ENCODE measurements at places on chromosomes 7 and 10. TPM values are rescaled to one million over a fixed set of nuclear protein-coding genes. Genes with fewer than 3 reads are reported as not detected.

DNA sequence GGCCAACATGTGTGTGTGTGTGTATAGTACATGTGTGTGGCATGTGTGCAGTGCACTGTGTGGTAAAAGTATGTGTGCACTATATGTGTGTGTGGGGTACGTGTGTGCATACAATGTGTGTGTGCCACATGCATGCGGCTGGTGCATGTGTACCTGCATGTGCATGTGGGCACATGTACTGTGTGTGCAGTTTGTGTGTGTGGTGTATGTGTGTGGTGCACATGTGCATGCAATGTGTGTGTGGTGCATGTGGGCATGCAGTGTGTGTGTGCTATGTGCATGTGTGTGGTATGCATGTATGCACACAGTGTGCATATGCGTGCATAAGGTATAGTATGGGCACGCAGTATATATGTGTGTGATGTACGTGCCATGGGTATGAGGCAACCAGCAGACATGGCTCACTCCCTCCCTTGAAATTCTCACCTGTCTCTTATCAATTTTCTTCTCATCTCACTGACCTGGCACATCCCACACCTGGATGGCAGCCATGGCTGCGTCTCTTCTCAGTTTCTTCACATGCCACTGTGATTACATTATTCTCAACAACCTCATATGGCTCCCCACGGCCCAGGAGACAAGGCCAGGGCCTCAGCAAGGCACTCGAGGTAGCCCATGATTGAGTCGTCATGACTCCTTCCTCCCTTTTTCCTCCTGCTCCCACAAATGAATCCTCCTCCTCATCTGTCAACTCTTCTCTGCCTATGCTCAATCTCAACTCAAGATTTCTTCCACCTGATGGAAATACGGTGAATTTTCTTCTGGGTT is 57.0 kb downstream of the NUDCD3 start:
- no peaks in the 10 kb centered on the region for H3K4me1 ChIP-seq
- no peak overlapping the region for H3K27ac ChIP-seq
- H3K4me3 ChIP-seq: no peak overlapping the region

GRCh38 chr10:55002420-55002819 is 201.4 kb upstream of the PCDH15 start:
- H3K36me3 ChIP-seq: no peaks in the 10 kb centered on the region
- no peak overlapping the region for H3K4me3 ChIP-seq
- H3K27ac ChIP-seq: no peak overlapping the region
- no peaks in the 10 kb centered on the region for H3K4me1 ChIP-seq

- H3K4me1 ChIP-seq: no peaks in the 10 kb centered on the region
- peaks cover 12% of the 10 kb centered on the region for H3K27me3 ChIP-seq
- no peaks in the 10 kb centered on the region for H3K36me3 ChIP-seq
- no peak overlapping the region for H3K4me3 ChIP-seq
- no peak overlapping the region for H3K27ac ChIP-seq
Measured at GRCh38 chr7:50190776-50191175, 97.7 kb upstream of the ZPBP start.

GRCh38 chr7:4951903-4952636 is 6.9 kb downstream of the MMD2 start:
- no peak for DNase-seq
- H3K4me1 ChIP-seq: no peaks in the 10 kb centered on the region
- H3K27me3 ChIP-seq: peaks cover 9% of the 10 kb centered on the region
- no peak overlapping the region for H3K4me3 ChIP-seq
- H3K36me3 ChIP-seq: no peaks in the 10 kb centered on the region

DNA sequence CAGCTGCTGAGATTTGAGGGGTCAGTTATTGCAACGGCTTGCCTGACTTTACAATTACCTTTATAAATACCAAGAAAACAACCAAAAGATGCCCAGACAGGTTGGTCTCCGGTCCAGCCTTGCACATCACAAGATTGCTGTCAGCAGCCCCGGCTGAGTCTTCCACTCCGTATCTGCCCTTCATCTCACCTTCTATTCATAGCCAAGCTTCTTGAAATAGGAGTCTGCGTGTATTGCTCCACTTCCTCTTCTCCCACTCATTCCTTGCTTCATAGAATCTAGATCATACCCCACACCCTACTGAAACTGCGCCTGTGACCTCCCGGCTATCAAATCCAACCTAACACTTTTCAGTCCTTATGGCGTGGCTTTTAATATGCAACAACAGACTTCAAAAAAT is 31.1 kb upstream of the USP6NL start:
- no peaks in the 10 kb centered on the region for H3K4me1 ChIP-seq
- H3K4me3 ChIP-seq: no peak overlapping the region
- no peak overlapping the region for H3K27ac ChIP-seq
- H3K36me3 ChIP-seq: no peaks in the 10 kb centered on the region

GRCh38 chr10:123459371-123460091 is 206.6 kb upstream of the GPR26 start:
- 0 out of 2 replicates have a peak, but pooled peaks cover 3% of the 10 kb centered on the region for H3K27me3 ChIP-seq
- no peaks in the 10 kb centered on the region for H3K4me1 ChIP-seq
- no peak for DNase-seq
- no peak overlapping the region for H3K27ac ChIP-seq

GRCh38 chr10:92064506-92064905 is 140.9 kb downstream of the BTAF1 start:
- no peaks in the 10 kb centered on the region for H3K36me3 ChIP-seq
- H3K4me1 ChIP-seq: no peaks in the 10 kb centered on the region
- H3K27me3 ChIP-seq: no peaks in the 10 kb centered on the region
- H3K4me3 ChIP-seq: no peak overlapping the region
- H3K27ac ChIP-seq: no peak overlapping the region
- no peak for DNase-seq

- no peak overlapping the region for H3K27ac ChIP-seq
- no peak for DNase-seq
- peaks cover 28% of the 10 kb centered on the region for H3K27me3 ChIP-seq
- no peaks in the 10 kb centered on the region for H3K36me3 ChIP-seq
Measured at GRCh38 chr7:99926321-99926720, 3.1 kb downstream of the GJC3 start.

DNA sequence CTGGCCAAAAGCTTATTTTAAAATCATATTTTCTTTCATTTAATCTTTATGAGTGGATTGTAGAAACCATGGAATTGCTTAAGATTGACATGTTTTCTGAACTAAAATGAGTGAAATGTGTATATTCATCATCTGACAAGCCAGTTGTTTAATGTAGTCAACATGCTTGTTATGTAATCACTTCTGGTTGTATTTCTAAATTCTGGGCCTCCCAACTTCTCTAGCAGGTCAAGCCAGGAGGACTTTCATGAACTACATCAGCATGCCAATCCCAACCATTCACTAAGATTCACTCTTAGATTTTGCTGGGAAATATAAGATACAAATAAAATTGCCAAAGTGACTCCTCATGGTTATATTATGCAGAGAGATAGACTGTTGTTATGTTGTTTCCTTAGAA is 21.1 kb upstream of the MAP3K8 start:
- no peak for DNase-seq
- H3K36me3 ChIP-seq: no peaks in the 10 kb centered on the region
- H3K4me1 ChIP-seq: no peaks in the 10 kb centered on the region
- H3K27me3 ChIP-seq: no peaks in the 10 kb centered on the region
- H3K4me3 ChIP-seq: no peak overlapping the region

DNA sequence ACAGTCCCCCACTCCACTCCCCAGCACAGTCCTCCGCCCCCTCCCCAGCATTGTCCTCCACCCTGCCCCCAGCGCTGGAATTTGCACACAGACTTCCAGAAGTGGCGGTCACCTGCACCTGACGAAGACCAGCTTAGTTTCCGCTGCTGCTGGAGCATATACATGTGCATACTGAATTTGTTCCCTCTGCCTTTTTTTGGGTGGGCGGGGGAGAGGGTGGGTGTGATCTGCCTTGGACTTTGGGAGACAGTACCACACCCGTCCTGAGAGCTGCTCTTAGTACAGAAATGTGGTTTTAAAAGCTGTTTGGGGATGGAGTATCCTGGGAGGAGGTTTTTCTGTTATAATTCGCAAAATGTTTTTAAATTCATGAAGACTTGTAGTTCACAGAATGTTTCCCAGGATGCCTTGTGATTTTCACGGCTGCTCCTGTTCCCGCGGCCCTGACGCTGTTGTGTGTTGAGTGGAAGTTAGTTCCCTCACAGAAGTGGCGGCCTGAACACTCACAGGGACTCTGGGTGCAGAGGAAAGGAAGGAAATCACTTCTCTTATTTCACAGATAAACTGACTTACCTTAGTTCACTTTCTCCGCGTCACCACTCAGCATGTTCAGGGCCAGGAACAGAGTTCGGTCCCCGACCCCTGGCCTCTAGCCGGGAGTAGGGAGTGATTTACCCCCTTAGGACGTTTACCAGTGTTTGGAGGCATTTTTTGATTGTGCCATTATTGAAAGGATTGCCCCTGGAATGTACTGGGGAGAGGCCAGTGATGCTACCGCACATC is 18.6 kb downstream of the PFKP start:
- no peak overlapping the region for H3K4me3 ChIP-seq
- peak overlapping the region; percentile 63 for H3K27ac ChIP-seq
- peaks cover 59% of the 10 kb centered on the region for H3K4me1 ChIP-seq
- no peaks in the 10 kb centered on the region for H3K36me3 ChIP-seq
- no peak for DNase-seq

The ELMO1 gene
- total RNA-seq: 0.80 TPM

The LIPM gene
- total RNA-seq: not detected

The NEUROD6 gene
- total RNA-seq: not detected

The NUTM2B gene
- total RNA-seq: 0.31 TPM

The EZH2 gene
- 38.3 TPM for total RNA-seq

The ZNF783 gene
- total RNA-seq: 16.6 TPM

The KLF14 gene
- 0.39 TPM for total RNA-seq

Data from Panc1 (cell line).